ENCODE measurements at places on chromosomes 7 and 10.
A peak's percentile ranks its signal among the peaks of the same experiment; 100 is the strongest.

GRCh38 chr7:14095233-14095950, 105.9 kb upstream of the ETV1 start:
- DNase-seq: no peak

- DNase-seq: no peak
Observed at GRCh38 chr7:132560825-132561529, 15.3 kb downstream of the PLXNA4 start.

DNA sequence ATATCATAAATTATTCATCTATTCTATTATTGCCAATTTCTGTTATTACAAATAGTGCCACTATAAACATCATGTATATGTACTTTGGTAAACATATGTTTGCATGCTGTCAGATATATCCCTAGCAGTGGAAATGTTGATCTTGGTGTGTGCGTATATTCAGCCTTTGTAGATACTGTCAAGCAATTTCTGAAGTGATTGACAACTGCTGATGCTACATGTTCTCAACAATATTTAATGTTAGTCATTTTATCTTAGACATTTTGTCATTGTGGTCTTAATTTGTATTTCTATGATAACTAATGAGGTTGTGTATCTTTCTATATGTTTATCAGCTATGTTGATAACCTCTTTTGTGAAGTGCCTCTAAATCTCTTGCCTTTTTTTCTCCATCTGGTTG, 186.5 kb upstream of the NRG3 start:
- DNase-seq: no peak

DNA sequence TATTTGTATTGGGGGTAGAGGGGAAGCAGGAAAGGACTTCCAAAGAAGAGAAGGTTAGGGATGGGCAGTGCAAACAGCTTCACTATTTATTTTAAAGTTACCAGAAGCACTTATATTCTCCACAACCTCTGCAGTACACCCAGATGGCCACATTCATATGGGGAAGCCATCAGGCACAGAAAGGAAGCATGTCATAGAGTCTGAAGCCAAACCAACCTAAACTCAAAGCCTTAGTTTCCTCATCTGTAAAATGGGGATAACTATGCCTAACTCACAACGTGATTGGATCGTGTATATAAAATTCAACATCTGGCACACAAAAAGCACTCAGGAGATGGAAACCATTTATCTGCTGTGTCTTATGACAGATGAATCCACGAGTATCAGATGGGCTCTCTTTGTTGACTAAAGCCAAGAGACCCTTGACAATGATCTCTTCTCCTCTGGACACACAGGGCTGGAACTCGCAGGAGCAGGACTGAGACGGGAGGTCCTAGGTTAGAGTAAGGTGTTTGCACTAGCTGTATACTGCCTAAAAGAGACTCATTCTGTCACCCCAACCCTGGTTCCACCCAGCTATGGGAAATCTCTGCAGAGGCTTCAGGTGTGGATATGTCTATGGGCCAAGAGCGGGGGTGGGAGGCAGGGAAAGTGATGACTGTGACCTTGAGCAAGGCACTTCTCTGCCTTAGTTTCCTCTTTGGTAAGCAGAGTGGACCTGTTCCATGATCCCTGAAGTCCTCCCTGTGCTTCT, 1.8 kb downstream of the KIAA1549 start:
- DNase-seq: no peak

DNA sequence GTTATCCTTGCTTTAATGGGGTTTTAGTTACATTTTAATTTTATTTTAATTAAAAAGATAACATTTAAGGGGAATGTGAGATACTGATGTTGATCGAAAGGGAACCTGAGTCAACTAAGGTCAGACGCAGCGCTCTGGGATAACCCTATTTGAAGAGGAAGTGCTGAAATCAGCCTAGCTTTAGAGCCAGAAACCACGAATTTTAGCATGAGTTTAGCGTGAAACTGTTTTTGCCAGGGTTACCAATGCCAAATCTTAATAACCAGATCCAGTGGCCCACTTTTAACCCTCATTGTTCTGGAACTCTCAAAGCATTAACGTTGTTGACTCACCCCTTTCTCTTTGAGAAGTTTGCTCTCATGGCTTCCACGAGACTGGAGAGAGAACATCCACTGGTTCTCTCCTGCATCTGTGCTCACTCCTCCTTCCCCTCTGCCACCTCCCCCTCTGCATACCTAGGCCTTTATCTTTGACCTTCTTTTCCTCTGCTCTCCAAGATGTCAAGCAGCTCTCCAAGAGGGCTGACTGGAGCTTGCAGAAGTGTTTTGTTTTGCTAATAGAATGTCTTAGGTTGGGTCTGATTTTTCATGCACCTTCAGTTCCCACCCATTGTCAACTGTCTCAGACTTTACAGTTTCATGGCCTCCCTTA, 198.3 kb upstream of the CELF2 start:
- DNase-seq: no peak

DNA sequence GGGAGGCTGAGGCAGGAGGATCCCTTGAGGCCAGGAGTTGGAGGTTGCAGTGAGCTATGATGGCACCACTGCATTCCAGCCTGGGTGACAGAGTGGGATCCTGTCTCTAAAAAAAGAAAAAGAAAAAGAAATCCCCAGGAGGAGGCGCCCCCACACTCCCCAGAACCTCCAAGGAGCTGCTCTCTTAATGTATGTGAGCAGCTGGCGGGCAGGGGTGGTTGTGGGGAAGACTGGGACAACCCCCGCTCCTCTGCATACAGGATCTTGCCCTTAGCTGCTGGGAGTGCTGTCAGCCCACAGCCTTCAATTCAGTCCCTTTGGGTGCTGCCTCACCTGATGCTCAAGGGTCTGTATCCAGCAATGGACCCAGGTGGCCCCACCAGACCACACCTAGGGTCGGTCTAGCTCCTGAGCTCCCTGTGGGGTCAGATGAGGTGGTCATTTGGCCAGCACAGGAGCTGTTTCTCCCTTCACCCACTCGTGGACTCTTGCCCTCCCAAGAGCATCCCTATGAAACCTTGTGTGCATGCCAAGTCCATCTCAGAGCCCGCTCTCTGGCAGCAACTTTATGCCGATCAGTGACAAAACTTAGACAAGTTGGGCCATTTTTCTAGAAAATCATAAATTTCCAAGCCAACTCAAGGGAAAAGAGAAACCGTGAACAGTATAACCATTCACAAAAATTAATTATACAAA, 97.5 kb downstream of the CREM start:
- no peak for DNase-seq

DNA sequence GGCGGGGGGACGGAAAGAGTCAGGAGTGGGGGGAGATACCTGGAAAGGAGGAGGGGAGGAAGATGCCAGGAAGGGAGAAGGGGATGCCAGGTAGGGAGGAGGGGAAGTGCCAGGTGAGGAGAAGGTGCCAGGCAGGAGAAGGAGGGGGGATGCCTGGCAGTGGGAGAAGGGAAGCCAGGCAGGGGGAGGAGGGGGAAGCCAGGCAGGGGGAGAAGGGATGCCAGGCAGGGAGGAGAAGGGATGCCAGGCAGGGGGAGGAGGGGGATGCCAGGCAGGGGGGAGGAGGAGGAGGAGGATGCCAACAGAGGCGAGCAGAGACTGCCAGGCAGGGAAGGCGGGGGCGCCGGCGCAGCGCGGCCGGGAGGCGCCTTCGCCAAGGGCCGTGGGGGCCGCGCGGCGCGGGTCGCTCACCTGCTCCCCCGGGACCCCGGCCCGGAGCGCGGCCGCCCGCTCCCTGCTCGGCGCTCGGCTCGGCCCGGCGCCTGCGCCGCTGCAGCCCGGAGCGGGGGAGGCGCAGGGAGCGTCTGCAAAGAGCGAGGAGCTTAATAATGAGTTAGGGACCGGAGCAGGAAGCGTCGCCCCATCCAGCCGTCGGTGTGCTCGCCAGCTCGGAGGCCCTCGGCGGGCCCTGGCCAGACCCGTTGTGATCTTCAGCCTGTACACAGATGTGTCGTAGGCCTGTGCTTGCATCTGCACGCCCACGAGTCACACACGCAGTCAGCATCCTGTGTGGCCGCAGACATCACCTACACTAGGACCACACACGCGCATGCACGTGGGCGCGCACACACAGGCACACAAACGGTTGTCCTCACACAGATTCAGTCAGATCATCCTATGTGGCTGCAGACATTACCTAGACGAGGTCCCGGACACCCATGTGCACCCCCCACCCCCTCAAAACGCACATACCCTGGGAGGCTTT, 28.4 kb upstream of the SMARCD3 start:
- peak; percentile 55 for DNase-seq

- no peak for DNase-seq
Observed at GRCh38 chr7:23893942-23894891, 184.2 kb downstream of the STK31 start.

- no peak for DNase-seq
Observed at GRCh38 chr10:97975598-97975997, 54.8 kb downstream of the CRTAC1 start.

DNA sequence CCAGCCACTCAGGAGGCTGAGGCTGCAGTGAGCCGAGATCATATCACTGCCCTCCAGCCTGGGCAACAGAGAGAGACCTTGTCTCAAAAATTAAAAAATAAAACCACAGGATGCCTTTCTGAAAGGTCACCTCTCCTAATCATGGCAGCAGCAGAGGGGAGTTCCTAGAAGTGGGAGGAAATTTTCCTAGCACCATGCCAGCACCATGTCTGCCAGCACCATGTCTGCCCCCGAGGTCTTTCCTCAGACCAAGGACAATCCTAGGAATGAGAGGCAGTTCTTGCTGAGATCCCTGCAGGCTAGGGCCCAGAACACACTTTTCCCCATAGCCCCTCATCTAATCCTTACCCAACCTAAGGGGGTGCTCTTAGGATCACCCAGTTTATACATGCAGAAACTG, 22.3 kb upstream of the INMT start:
- no peak for DNase-seq

GRCh38 chr7:50953820-50954219, 171.1 kb upstream of the GRB10 start:
- no peak for DNase-seq

- DNase-seq: no peak
Observed at GRCh38 chr10:88693392-88694020, 12.5 kb upstream of the LIPK start.

DNA sequence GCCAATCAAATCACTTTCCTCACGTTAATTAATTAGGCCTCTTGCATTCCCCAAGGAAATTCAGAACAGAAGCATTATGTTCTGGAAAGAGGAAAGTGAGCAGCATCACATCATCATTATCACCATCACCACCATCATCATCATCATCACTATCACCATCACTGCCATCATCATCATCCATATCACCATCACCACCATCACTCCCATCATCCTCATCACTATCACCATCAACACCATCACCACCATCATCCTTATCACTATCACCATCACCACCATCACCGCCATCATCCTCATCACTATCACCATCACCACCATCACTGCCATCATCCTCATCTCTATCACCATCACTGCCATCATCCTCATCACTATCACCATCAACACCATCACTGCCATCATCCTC, 31.4 kb upstream of the PLXNA4 start:
- no peak for DNase-seq

GRCh38 chr10:33483124-33483815, 148.8 kb upstream of the NRP1 start:
- DNase-seq: peak; percentile 1

DNA sequence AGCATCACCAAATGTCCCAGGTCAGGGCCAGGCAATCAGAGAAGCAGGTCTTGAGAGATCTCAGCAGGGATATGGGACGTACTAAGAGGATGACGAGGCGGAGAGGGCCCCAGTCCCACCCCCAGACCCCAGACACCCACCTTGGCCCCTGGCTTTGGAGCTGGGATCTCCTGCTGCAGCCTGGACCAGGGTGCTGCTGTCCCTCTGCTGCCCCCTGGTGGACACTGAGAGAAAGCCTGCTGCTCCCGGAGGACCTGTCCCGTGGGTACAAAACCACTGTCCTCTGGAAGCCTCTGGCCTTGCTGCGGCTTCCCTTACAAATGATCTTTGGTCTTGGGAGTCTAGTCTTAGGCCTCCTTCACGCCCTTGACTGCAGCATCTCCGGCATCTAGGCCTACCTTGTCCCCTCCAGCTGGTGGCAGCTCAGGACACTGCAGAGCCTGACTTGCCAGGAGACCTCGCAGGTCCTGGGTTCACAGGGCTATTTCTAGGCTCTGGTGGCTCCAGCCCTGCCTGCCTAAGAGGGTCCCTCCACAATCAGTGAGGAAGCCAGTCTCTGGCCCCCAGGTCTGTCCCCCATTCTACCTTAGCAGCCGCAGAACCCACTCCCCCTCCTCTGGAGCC, 97.1 kb downstream of the RGS10 start:
- peak; percentile 30 for DNase-seq

- DNase-seq: no peak
Observed at GRCh38 chr10:123143162-123143824, 4.6 kb upstream of the HMX2 start.

GRCh38 chr10:68099736-68100135, 9.6 kb upstream of the MYPN start:
- DNase-seq: no peak

GRCh38 chr10:79260811-79261740, 86.2 kb upstream of the PPIF start:
- peak; percentile 27 for DNase-seq

DNA sequence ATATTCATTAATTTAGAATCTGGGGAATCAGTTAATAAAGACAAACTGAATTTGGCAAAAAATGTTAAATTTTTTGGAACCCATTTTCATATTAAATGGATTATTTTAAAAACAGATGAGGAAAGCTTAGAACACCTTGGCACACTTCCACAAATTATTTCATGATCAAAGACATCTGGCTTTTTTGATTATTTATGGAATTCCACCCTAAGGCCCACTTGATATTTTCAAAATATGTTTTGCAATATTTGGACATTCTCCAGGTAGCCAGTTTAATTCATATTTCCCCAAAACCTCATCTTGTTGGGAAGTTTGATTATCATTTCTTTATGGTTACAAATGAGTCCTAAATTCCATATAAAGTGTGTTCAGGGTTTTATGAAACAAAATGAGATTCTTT, 129.9 kb downstream of the DOCK4 start:
- DNase-seq: no peak

GRCh38 chr7:46626691-46627310, 705.7 kb upstream of the IGFBP3 start:
- no peak for DNase-seq

DNA sequence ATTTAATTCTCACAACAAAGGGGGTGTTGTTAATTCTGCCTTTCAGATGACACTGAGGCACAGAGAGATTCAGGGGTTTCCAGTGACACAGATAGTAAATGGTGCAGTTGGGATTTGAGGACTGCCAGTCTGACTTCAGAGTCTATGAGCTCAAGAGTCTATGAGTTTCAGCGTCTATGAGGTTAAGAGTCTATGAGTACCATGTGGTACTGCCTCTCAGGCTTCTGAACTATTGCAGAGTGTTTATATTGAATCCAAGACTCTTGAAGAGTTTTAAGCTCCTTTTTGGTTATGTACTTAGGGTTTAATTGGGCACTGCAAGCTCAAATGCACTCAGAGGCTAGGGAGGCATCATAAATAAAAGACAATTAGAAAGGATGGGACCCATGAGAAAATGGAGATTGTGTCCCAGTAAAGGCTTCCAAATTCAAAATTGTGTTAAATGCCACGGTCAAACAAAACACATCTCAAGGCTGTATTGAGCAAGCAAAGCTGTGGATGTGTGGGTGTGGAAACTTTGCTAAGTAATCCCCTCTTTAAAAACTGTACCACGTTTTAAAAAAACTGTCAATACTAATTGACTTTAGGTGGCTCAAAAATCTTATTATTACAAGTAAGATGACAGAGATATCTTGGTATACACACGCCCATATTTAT, 123.9 kb upstream of the FAM171A1 start:
- DNase-seq: no peak

All from COR-L47 (cell line).